Naive thymus-derived CD8-positive, alpha-beta T cell (primary cell): ENCODE measurements at places on chromosomes 7 and 10. TPM values are rescaled to one million over a fixed set of nuclear protein-coding genes. Genes with fewer than 3 reads are reported as not detected.

FXYD4 gene
- total RNA-seq, result not detected

DNA sequence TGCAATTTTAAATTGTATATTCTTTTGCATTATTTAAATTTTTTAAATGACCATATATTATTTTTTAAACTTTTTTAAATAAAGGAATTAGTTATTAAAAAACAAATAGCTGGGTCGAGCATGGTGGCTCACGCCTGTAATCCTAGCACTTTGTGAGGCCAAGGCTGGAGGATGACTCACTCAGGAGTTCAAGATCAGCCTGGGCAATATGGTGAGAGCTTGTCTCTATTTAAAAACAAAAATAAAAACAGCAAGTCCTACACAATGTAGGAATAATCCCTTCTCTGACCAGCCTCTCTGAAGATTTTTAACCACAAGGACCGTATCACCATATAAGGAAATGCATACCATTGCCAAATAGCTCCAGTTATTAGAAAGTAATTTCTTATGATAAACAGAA, 19.6 kb downstream of the NOC3L start:
- no peaks in the 10 kb centered on the region for H3K4me1 ChIP-seq
- no peak overlapping the region for H3K4me3 ChIP-seq
- no peaks in the 10 kb centered on the region for H3K27me3 ChIP-seq
- DNase-seq, result no peak

DNA sequence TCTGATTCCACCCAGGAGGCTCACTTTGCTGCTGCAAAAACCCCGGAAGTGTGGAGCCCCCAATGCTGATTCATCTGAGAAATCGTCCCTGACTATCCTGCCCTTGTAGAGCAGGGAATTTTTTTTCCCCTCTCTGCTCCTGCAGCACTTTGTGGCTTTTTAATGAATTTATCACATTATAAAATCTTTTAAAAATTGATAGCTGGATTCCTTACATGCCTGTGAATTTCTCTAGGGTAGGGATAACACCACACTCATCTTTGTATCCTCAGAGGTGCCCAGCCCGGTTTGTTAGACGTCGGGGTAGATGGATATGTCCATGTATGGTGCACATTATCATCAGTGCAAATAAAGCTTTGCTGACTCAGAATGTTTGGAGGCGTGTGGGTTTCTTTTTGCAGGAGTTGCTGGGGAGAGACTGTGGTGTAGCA, 185.7 kb downstream of the STK31 start:
- H3K4me3 ChIP-seq, result no peak overlapping the region
- peaks cover 4% of the 10 kb centered on the region for H3K27me3 ChIP-seq
- no peaks in the 10 kb centered on the region for H3K36me3 ChIP-seq
- no peak overlapping the region for H3K27ac ChIP-seq

DNA sequence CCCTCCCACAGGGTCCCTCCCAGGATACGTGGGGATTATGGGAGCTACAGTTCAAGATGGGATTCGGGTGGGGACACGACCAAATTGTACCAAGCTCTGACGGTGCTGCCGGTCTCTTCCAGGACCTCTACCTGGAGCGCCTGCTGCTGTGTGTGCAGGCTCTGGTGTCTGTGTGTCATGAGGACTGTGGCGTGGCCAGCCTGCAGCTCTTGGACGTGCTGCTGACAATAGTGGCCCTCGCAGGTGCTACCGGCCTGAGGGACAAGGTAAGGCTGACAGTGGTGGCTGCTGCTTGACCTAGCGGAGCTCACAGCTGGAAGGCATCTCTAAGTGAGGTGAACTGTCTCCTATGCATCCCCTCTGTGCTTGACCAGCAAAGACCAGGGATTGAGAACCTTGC, 34.5 kb upstream of the PRKAR1B start:
- no peak overlapping the region for H3K27ac ChIP-seq
- DNase-seq, result no peak

DNA sequence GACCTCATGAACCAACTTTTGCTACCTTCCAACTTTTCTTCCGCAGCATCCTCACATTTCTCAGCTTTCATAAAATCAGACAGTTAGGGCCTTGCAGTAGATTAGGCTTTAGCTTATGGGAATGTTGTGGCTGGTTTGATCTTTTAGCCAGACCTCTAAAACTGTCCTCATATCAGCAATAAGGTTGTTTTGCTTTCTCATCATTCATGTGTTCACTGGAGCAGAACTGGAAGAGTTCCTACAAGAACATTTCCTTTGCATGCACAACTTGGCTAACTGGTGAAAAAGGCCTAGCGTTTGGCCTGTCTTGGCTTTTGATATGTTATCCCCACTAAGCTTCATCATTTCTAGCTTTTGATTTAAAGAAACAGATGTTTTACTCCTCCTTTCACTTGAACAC, 130.0 kb upstream of the LRRTM3 start:
- peaks cover 2% of the 10 kb centered on the region for H3K4me1 ChIP-seq
- H3K27ac ChIP-seq, result no peak overlapping the region
- no peaks in the 10 kb centered on the region for H3K36me3 ChIP-seq
- H3K27me3 ChIP-seq, result no peaks in the 10 kb centered on the region
- no peak for DNase-seq
- no peak overlapping the region for H3K4me3 ChIP-seq
